ENCODE measurements at places on chromosomes 3 and 15.

- no peak for DNase-seq
These were observed 723.5 kb downstream of the NLGN1 start for GRCh38 chr3:174120997-174121396.

GRCh38 chr15:56028430-56028829, 35.0 kb upstream of the NEDD4 start:
- DNase-seq, result no peak

GRCh38 chr3:58946875-58947274, 103.0 kb downstream of the CFAP20DC start:
- DNase-seq, result no peak

- DNase-seq, result no peak
These were observed at the start of gene TJP1 for GRCh38 chr15:29822100-29822683. Gene TJP1, minus strand, starts transcription at chr15:29822468. Its CDS starts 440 bp downstream, at chr15:29822028.

DNA sequence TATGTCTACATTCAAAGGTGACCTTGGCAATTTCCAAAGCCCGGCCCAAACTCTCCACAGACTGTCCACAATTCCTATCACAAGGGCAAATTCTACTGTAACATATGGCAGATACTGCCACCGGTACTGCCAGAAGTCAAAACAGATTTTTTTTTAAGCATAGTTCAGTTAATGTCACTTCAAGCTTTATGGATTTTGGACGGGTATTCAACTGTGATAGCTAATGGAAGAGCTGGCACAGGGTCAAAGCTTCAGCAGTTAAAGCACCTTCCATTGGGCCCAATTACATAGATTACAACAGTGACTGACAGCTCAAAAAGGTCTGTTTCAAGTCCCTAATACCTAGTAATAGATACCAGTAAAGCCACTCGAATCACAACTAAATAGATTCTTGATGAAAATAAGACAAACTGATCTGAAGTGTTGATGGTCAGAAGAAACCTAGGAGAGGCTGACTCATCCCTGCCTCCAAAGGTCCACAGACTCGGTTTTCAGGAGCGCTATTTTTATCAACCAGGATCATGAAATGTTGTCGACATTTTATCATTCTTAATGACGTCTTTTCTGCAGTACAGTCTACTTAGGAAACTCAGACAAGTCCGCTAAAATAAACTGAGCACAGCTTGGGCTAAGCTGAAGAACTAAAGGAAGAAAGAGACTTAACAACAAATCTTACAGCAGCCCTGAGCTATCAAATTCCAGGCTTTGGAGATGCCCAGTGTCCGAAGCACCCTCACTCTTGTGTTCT, 38.7 kb downstream of the ANXA2 start:
- DNase-seq, result no peak

DNA sequence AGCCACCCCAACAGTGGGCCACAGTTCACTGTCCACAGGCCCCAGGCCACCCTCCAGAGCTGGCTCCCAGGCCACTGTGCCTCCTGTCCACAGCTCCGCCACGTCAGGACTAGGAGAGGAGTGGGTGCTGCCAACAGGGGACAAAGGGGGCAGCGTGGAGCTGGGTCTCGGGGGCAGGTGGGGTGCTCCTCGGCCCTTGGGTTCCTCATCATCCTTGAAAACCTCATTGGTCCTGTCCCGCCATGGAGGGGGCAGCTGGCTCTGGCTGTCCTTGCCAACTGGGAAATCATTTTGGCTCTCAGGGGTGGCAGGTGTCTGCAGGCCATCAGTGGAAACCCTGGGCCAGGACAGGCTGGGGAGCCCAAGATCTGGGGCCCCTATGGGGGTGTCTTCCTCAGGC, 45.2 kb downstream of the ADAMTS7 start:
- no peak for DNase-seq

GRCh38 chr15:90482124-90483011, 47.4 kb upstream of the CRTC3 start:
- no peak for DNase-seq

DNA sequence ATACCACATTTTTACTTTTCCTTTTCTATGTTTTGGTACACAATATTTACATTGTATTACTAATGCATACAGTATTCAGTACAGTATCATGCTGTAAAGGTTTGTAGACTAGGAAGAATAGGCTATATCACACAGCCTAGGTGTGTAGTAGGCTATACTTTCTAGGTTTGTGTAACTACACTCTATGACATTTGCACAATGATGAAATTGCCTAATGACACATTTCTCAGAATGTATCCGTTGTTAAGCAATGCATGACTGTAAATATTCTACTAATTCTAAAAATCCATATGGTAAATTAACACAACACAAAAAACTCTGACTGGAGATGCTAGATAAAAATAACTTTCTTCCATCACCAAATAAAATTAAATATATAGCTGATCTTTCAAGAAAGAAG, 16.2 kb downstream of the NEDD4 start:
- no peak for DNase-seq

- DNase-seq, result no peak
These were observed 178.4 kb upstream of the SUCLG2 start for GRCh38 chr3:67832817-67833216.

DNA sequence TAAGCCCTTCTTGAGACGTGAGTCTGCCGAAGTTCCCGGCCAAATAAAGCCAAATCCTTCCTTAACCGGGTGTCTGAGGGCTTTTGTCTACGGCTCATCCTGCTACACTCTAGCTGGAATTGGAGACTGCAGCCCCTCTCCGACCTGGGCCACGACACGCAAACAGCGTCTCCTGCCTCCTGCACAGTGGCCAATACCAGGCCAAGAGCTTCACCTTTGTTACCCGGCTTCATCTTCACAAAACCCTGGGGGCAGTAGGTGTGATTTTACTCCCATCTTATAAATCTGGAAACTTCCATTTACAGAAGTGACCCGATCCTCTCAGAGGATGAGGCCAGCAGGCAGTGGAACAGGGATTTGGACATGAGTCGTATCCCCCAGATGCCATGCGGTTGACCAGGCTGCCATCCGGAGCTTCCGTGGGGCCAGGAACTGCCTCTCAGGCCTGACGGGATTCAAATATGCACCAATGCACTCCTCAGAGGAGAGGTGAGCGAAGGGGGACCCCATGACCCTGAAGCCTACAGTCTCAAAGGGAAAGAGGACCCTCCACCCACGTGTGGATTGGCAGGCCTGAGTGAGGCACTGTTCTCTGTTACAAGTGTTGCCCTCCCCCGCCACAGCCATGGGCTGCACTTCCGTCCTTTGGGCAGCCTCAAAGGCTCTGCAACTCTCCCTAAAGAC, 53.2 kb upstream of the KLF13 start:
- no peak for DNase-seq

- no peak for DNase-seq
These were observed 53.3 kb downstream of the EXOG start for GRCh38 chr3:38549486-38549885.

GRCh38 chr3:13308380-13308801, 111.7 kb downstream of the NUP210 start:
- no peak for DNase-seq

DNA sequence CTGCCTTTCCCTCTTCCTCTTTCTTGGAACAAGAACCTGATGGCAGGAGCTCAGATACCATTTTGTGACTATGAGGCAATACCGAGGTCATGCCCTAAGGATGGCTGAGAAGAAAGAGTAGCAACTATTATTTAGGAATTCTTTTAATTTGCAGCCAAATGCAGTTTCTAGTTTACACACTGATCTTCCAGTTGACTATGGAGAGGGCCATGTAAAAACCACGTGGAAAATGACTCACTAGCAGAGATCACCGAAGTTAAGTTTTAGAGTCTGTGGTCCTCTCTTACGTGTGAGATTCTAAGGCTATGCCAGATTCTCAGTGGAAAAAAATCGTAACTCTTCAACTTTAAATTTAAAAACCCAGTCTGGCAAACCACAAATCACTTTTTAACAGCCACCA, 7.8 kb downstream of the BNC1 start:
- DNase-seq, result no peak

DNA sequence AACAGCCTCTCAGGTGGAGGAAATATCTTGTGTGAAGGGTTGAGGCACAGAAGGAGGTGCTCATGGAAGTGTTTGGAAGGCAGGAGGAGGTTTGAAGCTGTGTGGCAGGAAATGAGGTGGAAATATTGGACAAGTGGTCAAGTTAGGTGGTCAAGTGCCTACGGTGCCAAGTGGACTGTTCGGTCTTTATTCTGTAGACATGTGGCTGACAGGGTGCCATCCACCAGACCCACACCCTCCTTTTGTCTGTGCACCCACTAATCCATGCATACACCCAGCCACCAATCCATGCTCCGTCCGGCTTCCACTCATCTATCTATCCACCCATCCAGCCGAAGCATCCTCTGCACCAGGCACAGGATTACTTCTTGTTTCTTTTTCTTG, 2.2 kb downstream of the SLC6A20 start:
- DNase-seq, result no peak

- no peak for DNase-seq
These were observed 102.3 kb downstream of the MYRIP start for GRCh38 chr3:39911465-39912309.

GRCh38 chr3:42498791-42499477, 3.5 kb upstream of the VIPR1 start:
- no peak for DNase-seq

GRCh38 chr3:117616227-117616626, 906.6 kb downstream of the TUSC7 start:
- no peak for DNase-seq

DNA sequence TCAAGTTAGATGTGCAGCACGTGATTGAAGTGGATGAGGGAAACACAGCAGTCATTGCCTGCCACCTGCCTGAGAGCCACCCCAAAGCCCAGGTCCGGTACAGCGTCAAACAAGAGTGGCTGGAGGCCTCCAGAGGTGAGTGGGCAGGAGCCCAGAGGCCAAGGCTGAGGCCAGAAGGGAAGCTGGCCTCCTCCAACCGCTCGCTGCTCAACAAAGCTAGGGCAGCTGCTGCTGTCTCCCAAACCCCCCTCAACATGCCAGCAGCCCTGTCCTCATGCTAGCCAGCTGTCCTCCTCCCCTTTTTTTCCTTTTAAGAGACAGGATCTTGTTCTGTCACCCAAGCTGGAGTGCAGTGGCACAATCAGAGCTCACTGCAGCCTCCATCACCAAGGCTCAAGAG, 57.0 kb downstream of the BOC start:
- no peak for DNase-seq

GRCh38 chr3:156617781-156618180, 56.6 kb upstream of the TIPARP start:
- DNase-seq, result no peak

DNA sequence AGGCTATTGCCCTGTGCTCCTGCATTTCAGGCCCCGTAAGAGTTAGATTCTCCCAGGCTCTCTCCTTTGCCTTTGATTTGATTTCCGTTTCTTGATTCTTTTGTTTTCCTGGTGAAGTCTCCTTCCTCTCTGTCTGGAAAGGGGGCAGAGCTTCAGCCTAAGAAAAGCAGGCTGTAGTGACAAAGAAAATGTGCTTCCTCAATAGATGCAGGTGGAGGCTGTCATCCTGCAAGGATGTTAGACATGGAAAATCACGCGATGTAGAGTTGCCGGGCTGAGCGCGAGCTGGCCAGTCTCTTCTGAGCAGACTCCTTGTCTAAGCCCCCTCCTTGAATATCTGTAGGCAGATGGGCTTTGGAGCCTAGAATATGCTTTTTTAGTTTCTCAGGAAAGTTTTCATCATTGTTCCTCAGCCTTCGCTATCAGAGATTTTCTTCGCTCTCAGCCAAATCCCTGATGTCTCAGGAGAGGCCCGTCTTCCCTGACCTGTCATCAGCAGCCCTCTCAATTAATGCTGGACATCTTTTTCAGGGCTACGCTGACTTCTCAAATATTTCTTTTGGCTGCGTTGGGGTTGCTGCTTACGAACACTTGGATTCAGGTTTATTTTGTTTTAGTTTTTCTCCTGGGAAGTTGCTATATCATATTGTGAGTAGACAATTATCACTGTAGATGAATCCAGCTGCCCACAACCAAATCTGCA, 163.6 kb downstream of the ITPR1 start:
- no peak for DNase-seq

- no peak for DNase-seq
These were observed 41.6 kb downstream of the ILDR1 start for GRCh38 chr3:121980450-121980796.

- DNase-seq, result no peak
These were observed 42.7 kb downstream of the MAP6D1 start for GRCh38 chr3:183782576-183783276.

DNA sequence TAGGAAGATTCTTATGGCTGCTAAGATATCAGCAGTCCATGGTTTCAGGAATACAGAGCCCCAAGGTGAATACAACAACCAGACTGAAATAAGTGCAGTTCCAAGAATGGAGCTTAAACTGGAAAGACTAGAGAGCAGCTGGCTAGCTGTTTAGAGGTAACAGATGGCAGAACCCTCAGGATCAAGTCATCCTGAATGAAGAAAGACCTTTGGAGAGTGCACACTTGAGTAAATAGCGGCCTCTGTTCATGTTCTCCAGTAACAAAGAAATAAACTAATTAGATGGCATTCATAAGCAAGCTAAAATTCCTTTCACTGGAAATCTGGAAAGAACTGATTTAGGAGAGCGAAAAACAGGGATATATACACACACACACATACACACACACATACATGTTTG, 968.4 kb downstream of the FHIT start:
- no peak for DNase-seq

DNA sequence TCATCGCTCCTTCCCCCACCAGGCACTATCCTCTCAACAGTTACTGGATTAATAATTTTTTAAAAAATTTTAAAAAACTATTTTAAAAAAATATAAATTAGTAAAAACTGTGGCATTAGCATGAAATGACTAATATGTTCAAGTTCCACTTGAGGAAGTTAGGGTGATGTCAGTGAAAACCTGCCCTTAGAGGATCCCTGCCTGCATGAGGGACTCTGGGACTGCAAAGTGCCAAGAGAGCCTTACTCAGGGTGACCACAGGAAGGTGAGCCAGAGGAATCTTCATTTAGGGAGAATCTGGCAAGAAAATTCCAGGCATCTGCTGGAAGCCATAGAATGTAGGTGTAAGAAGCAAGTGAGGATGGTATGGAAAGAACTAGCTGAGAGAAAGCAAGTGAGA, 157.7 kb upstream of the BCL6 start:
- DNase-seq, result no peak

- DNase-seq, result peak; percentile 40
These were observed 77.2 kb downstream of the TBC1D2B start for GRCh38 chr15:78000091-78000926.

- no peak for DNase-seq
These were observed 7.3 kb downstream of the ZBTB38 start for GRCh38 chr3:141375381-141376301.

DNA sequence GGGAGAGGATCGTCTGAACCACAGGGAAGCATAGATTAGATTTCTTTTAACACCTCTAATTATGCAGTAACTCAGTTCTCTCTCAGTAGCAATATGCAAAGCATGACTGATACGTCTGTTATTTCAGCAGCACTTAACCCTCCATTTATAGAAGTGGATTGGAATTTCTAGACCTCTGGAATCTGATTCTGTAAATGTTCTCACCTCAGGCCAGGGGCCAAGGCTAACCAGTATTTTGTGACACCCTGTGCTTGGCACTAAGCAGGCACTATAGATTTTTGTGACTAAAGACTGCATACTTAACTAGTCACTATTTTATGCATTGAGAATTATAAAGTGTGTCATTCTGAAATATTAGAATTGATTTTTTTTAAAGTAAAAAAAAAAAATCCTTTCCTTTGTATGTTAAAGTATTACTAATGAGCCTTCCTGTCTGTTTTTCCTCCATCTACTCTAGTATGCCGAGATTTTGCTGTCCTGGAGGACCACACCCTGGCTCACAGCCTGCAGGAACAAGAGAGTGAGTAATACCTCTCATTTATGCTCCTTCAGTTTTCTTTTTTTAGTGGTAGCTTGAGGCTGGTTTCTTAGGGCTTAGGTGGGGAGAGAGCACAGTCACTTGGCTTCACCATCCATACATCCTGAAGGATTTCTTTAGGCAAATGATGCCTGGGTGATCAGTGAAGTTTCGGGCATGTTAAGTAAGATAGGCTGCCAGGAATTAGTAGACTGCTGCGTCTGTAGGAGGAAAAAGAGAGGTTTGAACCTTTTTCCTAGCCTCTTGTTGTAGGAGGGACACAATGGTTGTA, 26.5 kb upstream of the UTS2B start:
- no peak for DNase-seq
